ENCODE measurements at places on chromosomes 5 and 9.

DNA sequence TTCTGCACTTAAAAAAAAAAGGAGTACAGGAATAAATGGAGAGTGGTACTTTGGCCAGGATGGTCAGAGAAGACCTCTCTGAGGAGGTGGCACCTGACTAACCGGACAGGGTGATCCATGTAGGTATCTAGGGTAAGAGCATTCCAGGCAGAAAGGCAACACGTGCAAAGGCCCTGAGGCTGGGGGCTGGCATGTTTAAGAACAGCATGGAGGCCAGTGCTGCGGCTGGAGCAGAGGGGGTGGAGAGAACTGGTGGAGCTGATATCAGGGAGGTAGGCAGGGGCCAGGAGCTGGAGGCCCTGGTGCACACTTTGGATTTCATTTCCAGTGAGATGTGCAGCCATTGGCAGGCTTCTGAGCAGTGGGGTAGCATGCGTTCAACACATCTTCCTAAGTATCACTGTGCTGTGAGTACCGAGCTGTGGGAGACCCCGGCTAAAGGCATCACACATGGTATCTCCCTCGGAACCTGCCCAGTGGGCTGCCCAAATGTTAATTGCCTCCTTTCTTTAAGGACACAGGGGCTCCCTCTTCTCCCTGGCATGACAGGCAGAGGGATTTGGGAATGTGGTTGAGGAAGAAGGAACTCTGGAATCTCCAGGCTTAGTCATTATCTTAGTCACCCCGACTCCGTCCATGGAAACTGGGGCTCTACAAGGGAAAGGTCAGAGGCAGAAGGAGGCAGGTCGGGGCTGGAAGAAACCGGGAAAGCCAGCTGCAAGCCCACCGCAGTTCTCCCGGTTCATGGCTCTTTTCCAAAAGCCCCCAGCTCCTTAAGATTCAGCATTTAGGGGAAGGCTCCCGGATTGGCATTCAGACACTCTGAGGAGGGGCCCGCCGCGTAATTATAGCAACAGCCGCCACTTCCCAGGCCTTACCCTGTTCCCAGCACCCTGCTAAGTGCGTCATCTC lies 18.6 kb downstream of the SLC6A7 start:
- no peak for DNase-seq

- DNase-seq = no peak
Observed at GRCh38 chr5:90632791-90633190, 74.2 kb downstream of the ADGRV1 start.

GRCh38 chr9:112844771-112845542 lies 45.7 kb downstream of the SLC46A2 start:
- peak; percentile 87 for DNase-seq

- DNase-seq = no peak
Observed at GRCh38 chr9:117757561-117758190, 53.5 kb downstream of the TLR4 start.

GRCh38 chr9:101469026-101469425 lies 33.5 kb upstream of the ALDOB start:
- DNase-seq = no peak

All from D341Med (cell line).